ENCODE measurements at places on chromosomes 3 and 15.

GRCh38 chr3:131705099-131705498 is 202.3 kb upstream of the MRPL3 start:
- no peak for DNase-seq

DNA sequence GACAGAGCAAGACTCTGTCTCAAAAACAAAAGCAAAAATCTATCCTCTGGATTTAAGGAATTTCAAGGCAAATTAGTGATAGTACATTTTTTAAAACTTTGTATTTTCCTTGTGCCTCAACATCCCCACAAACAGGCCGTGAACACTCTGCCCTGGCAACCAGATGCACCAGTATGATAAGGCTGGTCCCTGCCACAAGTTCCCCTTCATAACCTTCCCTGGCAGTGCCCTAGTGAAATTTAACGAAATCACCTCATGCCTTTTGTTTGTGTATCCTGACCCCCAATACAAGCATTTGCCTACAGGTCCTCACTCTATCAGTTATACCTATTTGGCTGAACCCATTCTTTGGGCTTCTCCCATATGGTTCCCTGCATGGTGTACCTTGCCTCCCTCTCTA is 107.4 kb upstream of the FLNB start:
- DNase-seq: no peak

DNA sequence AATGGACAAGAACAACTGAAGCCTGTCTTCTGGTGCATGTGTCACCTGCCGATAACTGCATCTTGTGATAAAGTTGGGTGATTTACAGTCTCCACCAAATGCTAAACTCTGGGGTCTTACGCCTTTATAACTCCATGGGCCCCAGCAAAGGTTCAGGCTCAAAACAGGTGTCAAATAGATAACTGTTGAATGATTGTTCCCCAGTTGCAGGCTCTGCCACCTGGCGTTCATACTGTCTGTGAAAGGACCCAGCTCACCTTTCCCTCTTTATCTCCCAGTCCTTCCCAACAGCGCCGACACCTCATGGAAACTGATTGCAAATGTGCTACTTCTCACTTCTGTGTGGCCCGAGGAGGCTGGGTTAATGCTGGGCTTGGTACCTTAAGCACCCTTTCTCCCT is 8.3 kb upstream of the SNX22 start:
- no peak for DNase-seq

DNA sequence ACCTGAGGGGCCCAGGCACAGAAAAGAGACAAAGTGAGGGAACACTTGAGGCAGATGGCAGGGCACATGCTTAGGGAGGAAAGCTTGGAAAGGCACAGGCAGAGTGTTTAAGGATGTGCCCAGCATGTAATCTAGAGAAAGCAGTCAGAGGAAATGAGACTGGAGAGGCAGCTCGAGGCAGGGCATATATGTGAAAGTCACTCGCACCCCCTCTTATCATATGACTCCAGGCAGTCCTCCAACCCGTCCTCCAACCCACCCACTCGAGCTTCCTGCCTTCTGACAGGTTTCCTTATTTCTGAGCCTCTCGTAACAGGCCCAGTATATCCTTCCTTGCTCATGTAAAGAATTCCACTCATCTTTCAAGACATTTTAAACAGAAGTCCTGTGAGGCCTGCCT is 294.0 kb downstream of the SOX2 start:
- no peak for DNase-seq

DNA sequence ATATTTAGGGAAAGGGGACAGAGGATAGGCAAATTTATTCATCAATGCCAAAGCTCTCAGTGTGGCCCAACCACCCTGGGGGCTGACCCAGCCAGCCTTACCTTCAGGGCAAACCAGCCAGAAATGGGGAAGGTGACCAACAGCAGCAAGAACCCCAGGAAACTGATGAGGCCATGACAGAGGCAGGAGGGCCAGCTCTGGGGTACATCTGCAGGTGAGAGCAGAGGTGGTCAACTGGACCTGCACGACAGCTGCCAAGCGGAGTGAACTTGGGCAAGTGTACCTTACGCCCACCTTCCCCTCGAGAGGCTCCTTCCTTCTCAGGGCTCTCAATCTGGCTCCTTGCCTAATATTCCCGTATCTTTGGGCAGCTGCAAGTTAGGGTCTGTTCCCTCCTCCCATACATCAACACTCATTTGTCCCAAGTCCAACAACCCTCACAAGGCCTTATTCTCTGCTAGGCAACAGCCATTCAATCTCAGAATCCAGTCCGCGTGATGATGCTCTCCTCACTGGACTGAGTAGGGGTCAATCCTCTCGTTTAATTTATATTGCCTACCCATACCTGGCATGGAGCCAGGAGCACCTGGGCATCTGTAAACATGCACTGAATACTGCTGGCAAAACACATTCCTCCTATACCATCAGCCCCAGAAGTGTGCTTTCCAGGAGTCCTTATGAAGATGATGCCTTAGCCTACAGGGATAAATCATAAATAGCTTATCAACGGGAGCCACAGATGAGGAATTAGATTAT is 1.7 kb downstream of the STOML1 start:
- no peak for DNase-seq

DNA sequence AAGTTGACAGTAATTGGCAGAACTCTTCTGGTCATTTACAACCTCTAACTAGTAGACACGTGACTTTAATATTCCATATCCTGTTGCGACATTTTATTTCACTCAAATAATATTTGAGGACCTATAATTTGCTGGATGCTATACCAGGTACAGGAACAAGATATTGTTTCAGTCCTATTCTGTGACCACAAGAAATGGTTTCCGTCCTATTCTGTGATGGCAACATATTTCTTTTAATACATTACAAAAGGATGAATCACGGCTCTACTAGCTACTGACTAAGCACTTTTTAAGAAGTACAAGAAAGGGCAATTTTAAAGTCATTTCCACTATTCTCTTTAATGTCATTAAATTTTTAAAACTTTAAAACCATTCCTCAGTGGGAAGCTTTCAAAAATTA is 400.2 kb downstream of the CNTN3 start:
- DNase-seq: no peak

- DNase-seq: no peak
Measured at GRCh38 chr15:100909989-100910955, 8.9 kb upstream of the LRRK1 start.

GRCh38 chr15:69224383-69224782 is 63.9 kb downstream of the GLCE start:
- DNase-seq: no peak

DNA sequence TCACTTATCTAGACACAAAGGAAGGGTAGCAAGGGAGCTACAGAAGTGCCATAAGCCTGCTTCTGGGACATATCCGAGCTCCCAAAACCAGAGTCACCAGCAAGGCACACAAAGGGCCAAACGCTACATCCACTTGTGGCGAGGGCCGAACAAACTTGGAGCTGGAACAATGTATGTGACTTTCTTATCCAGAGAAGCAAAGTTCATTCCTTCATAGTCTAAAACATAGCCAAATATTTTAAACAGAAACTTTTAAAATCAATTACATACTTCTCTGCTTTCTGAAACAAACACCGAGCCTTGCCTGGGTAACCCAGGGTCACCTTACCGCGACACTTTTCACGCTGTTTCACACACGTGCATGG is 15.9 kb downstream of the ZXDC start:
- no peak for DNase-seq

DNA sequence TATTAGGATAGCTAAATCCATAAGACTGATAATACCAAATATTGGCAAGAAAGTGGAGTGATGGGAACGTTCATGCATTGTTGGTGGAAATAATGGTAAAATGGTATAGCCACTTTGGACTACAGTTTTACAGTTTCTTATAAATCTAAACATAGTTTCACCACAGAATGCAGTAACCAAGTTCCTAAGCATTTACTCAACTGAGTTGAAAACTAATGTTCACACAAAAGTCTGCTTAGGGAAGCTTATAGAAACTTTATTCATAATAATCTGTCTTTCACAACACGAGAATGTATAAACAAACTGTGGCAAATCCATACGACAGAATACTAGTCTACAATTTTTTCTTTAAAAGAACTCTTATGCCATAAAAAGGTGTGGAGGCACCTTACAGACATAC is 969.3 kb downstream of the FHIT start:
- DNase-seq: no peak

DNA sequence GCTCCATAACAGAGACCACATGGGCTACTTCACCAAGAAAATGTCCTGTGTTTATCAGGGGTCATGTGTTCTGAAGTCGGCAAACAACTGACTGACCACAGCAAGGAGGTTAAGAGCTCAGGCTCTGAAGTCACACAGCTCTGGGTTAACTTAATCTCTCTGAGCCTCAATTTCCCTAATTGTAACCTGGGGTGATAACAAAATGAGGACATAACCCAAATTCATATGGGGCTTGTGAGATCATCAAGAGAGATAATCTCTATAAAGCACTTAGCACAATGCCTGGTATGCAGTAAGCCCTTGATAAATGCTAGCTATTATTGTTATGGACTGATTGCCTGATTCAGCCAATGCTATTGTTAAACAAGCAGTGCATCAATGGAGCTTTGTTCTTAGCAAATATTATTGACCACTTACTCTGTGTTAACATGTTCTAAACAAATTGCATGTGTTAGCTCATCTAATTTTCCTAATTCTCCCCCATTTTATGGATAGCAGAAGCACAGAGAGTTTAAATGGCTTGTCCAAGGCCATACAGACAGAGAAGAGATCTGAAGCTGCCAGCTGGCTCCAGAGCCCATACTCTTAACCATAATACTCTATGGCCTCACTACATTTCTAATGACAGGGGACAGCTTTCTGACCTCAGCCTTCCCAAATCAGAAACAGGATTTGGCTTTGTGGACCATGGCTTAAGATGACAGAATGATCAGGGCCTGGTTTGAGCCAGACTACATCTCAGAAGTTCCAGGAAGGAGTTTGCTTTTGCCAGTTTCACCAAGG is 78.3 kb downstream of the SHQ1 start:
- DNase-seq: no peak

DNA sequence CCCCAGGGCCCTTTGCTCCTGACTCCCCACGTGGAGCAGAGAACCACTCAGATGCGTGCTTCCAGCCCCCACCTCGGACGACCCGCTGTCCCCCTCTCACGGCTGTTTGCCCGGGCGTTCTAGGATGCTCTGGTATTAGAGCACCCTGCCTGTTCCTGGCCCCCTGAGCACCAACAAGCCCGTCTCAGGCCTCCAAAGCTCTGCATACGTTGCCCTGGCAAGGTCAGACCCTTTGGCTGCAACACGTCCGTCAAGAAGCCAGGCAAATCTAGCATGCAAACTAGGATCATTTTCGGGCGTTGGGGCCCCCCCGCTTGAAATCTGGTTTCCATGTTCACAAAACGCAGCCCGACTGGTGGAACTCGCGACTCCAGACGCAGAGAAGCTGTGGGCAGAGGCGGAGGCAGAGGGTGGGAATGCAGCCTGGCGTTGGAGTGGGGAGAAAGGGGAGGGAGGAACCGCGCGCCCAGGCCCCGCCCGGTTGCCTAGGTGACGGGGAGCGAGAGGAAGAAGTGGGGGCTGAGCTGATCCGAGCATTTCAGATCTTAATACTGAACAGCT is 86.2 kb upstream of the PIAS1 start:
- no peak for DNase-seq

- DNase-seq: no peak
Measured at GRCh38 chr15:83166218-83166617, 41.4 kb downstream of the HDGFL3 start.
